ENCODE measurements at places on chromosomes 1 and 21.

DNA sequence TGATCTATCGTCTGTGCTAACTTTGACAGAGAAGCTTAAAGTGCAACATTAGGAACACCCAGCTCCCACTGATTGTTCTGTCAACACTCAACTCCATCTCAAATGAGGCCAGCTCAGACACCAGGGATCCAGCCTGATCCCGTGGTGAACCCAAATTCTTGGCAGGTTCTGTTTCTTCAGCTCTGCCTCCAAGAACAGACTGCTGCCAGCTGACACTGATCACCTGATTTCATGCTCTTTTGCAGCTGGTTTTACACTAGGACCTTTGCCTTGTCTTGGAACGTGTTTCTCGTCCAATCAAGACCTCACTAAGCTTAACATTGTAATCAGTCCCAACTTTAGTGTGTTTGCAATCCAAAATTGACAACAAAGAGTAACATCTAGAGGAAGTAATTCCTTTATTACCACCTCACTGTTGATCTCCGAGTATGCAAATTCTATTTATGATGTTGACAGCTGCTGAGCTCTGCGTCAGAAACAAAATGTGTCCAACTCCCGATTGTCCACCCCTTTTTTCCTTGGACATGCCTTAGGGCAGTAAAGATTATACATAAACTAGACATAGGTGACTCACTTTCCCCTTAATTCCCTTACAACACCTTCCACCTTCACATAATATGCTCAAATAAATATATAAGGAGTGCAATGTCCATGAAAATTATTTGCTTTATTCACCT, 1.6 kb upstream of the HYI start:
- no peak for DNase-seq

GRCh38 chr21:43697758-43698643, 20.9 kb upstream of the PDXK start:
- DNase-seq = no peak

DNA sequence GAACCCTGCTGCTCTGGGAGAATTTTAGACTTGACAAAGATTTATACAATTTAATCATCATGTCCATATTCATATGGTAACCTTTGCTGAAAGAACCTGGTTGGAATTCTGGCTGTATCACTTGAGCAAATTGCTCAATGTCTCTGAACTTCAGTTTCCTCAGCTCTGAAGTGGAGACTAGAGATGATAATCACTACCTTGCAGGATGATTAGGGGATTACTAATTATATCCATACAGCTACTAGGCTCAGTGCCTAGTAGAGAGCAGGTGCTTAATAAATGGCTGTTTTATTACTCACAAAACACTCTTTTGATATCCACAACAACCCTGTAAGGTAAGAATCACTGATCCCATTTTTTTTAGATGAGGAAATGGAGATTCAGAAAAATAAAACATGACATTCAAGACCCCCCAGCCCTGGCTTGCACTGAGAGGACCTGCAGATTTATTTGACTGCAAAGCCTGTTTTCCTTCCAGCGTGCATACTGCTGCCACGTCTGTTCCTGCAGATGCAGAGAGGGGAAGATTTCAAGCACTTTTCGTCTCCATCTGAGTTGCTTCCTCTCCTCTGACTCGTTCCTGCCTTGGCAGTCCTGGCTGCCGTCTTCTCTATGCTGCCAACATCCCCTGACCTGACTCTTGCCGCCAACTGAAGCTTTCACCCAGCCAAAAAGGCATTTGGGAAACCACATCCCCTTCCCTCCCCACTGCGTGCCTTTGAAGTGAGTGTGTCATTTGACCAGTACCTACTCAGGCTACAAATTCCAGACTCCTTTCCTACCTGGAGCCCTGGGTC, 203.0 kb downstream of the PLPP3 start:
- DNase-seq = no peak

DNA sequence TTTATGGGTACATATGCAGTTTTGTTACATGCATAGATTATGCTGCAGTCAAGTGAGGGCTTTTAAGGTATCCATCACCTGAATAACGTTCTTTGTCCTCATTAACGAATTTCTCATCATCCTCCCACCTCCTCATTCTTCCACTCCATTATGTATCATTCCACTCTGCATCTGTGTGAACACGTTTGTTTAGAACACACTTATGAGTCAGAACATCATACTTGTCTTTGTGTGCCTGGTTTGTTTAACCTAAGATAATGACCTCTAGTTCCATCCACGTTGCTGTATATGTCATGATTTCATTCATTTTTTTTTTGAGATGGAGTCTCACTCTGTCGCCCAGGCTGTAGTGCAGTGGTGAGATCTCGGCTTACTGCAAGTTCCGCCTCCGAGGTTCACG, 6.7 kb upstream of the MPC2 start:
- no peak for DNase-seq

GRCh38 chr1:77282866-77283539, 1.2 kb downstream of the AK5 start:
- DNase-seq = no peak

DNA sequence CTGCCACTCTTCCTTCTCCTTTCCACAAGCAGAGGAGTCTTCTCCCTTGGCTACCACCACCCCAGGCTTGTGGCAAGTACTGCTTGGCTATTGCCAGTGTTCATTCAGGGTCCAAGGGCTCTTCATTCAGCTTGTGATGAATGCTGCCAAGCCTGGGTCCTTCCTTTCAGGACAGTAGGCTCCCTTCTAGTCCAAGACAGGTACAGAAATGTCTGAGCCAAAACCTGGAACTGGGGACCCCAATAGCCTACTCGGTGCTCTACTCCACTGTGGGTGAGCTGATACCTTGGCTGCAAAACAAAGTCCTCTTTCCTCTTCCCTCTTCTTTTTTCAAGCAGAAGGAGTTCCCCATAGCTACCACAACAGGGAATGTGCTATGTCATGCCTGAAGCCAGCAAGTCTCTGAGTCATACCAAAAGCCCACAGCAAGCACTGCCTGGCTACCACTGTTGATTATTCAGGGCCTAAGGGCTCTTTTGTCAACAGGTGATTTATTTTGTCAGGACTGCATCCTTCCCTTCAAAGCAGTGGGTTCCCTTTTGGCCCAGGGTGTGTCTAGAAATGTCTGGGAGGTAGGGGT, 268.9 kb downstream of the HHAT start:
- DNase-seq = no peak

GRCh38 chr21:42632336-42632751, 21.1 kb upstream of the PDE9A start:
- DNase-seq = no peak

- DNase-seq = no peak
Measured at GRCh38 chr1:17207046-17207445, 2.1 kb downstream of the PADI1 start.

DNA sequence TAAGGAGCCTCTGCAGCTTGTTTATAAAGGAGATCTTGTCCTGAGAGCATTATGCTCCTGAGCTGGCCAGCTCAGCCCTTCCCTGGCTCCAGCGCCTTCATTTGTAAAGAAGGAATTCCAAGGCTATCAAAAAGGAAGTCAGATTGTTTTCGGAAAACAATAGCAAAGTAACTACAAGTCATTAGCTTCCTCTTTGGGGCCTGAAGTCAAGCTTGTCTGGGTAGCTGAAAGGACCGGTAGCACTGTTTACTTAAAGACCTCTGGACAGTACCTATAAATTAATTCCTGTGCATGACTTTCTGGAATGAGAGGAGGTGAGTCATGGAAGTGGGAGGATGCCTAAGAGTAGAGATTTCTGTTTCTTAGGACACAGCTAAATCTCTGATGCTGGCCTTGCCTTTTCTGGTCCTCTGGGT, 20.7 kb upstream of the GJA5 start:
- no peak for DNase-seq

- no peak for DNase-seq
Measured at GRCh38 chr1:224127925-224128819, 14.3 kb downstream of the FBXO28 start.

DNA sequence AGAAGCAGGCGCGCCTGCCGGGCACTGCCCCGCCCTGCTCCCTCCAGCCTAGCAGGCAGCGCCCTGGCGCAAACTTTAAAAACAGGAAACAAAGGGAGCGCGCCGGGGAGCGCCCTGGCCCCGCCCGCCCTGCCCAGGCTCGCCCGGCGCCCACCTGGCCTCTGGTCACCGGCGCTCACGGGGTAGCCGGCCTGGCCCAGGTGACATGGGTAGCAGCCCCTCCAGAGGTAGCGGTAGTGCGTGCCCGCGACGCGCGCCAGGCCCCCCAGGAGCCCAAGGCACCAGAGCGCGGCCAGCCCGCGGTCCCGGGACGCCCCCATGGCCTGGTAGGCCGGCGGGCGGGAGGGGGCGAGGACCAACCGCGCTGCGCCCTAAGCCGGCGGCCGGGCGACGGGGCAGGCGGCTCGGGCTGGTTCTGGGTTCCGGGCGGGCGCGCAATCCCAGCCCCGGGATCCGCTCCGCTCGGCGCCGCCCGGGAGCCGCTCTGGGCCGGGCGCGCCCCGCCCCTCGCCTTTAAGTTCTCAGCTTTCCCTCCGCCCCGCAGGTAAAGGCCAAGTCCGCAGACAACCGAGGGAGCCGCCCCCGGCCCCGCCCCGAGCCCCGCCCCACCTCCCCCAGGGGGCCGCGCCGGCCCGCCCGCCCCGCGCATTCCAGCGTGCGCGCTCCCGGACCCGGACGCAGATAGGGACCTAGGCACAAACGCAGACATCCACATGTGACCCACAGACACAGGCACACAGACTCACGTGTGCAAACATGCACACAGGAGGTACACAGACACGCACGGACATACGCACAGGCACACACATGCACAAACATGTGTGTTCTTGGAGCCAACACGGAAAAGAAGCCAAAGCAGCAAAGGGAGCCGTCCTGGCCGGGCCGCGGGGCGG, 76.7 kb downstream of the ARHGEF16 start:
- peak; percentile 70 for DNase-seq

- DNase-seq = no peak
Measured at GRCh38 chr1:66028035-66028434, 235.3 kb downstream of the PDE4B start.

Measured in T-helper 1 cell (primary cell).